Astrocyte of the cerebellum (primary cell): ENCODE measurements at places on chromosomes 2 and 18.

GRCh38 chr2:176935543-176936102 is 277.0 kb upstream of the HNRNPA3 start:
- DNase-seq = no peak

DNA sequence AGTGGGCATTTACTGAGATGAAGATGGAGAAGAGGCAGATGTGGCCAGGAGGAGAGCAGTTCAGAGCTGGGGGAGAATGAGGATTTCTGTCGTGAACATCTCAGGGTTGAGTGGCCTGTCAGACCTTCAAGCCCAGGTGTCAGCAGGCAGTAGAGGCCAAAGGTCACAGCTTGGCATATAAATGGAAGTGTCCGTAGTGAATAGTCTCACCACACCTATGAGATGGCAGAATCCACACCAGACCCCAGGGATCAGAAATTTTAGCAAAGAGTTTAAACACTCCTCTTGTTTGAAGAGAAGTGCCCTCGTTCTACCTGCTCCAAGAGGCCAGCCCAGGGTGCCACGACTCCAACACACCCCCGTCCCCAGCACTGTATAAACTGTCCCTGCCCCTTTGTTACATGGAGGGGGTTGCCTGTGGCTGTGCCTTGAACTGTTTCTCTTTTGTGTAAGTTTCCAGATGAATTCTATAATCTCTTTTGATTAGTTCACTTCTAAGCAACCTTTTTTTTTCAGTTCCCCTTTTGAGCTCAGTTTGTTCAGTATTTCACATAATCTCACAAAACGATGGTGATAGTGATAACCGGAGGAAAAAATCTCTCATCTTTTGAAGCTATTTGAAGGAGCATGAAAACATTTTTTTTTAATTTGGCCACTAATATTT is 69.0 kb upstream of the TTC39C start:
- no peak for DNase-seq

GRCh38 chr2:81249152-81249551 is 944.6 kb upstream of the LRRTM1 start:
- DNase-seq = no peak

- DNase-seq = no peak
These were observed 163.7 kb upstream of the NCK2 start for GRCh38 chr2:105580870-105581554.

GRCh38 chr2:231597014-231597611 is 4.4 kb downstream of the TEX44 start:
- no peak for DNase-seq

GRCh38 chr2:118774458-118775133 is 72.9 kb downstream of the EN1 start:
- peak; percentile 29 for DNase-seq

- no peak for DNase-seq
These were observed 97.8 kb upstream of the GLI2 start for GRCh38 chr2:120637847-120638246.
